ENCODE measurements at places on chromosomes 5 and 9.

DNA sequence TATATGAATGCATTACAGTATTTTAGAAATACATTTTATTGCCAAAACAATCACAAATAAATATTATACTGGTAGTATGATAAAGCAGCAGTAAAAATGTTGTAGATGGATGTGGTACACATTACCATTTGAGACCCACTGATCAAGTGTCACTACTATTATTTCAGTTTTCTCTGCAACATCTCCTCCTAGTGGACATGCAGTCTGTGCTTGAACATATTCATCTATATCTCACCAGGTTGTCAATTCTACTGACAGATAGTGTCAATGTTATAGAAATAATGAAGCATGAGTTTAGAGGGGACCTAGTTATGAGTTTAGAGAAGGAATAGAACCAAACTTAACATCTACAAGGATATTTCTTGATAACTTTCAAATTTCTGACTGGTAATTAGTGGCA, 39.2 kb upstream of the ELOVL7 start:
- peak; percentile 2 for DNase-seq

DNA sequence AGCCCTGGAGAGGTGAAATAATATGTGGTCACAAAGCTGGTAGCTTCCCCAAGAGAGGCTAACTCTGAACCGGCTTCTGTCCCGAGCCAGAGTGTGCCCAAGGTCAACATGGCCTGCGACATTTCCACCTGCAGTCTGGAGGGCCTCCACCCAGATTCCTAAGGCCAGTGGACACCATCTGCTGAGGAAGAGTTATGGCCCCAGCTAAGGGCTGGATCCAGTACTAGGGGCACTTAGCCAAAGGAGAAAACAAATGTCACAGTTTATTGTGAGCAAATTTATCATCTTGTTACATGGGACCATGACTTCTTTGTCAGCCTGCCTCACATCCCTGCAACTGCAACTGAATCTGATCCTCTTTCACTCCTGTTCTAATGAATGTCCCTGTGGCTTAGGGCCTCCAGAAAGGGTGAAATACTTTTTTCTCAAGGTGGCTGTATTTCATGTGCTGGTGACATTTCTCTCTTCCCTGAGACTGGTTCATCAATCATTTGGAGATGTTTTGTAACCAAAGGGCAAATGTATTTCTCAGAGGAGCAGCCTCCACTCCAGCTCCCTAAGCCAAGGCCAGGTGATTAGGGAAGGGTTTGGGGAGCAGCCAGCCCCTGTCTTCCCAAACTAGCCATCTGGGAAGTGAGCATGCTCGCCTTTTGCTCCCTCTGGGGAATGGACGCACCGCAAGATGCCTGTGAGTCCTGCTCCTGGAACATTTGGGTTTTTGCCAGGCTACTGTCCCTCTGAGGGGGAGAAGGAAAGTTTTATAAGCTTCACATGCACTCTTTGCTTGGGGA, 148.3 kb downstream of the CMYA5 start:
- no peak for DNase-seq

GRCh38 chr5:6359555-6360322, 18.6 kb downstream of the MED10 start:
- DNase-seq = no peak

DNA sequence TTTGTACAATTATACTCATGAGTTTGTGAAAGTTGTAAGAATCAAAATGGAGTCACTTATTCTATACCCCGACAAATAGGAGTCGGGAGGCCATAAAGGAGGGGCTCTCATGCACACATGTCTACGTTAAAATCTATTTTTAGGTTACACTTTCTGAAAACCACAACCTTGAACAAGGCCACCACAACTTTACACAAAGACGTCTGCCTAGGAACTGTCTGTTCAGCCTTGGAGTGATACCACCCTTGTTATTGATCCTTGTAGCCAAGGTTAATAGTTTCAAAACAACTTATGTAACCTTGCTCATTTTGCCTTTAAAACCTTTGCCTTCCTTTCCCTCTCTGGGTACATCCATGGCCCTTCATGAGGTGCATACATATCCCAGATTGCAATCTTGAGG, 4.1 kb upstream of the NDFIP1 start:
- DNase-seq = no peak

GRCh38 chr9:19649336-19650041, 139.3 kb downstream of the SLC24A2 start:
- DNase-seq = no peak

GRCh38 chr5:119318256-119318894, 37.4 kb upstream of the TNFAIP8 start:
- DNase-seq = no peak

DNA sequence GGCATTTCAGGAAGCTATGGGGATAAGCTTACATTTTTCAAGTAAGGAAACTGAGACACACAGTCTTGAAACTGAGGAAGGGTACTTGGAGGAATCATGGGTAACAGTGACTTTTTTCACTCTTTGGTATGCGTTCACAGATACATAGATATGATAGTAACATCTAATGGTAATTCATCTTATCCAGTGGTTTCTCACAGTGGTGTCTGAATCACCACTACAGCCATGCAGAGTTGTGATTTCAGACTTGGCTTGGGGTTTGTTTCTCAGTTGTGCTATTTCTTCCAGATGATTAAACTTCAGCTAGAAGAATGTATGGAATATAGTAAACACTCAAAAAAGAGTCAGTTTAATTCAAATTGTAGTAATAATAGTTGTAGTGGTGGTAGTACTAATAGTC, 239.1 kb upstream of the NUDT12 start:
- DNase-seq = no peak

GRCh38 chr9:68462105-68462775, 78.4 kb downstream of the TMEM252 start:
- DNase-seq = no peak

DNA sequence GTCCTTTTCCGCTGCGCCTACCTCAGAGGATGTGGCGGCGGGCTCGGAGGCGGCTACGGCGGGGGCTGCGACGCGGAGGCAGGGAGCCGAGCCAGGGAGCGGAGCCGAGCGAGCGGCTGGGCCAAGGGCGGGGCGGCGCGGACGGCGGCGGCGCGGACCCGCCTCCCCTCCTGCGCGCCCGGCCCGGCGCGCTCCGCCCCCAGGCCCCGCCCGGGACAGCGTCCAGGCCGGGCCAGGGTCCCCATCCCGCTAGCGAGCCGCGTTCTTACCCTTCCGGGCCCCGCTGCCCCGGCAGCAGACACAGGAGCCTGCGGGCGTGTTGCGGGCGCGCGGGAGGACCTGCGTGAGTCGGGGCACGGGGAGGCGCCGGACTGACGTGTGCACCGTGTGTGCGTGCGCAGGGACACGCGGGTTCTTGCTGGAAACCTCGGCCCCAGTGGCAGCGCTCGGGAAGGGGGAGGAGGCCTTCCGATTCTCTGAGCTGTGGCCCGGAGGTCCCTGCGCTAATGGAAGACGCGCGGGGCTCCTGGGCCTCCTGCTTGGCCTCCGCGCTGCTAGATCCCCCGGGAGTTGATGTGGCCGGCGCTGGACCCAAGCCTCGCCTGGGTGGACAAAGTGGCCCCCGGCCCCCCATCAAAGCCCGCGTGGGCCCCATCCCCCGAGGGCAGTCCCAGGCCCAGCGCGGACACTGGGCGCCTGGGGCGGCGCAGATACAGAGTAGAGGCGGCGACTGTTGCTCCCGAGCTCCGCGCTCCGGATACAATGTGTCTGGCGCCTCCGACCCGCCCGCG, at the start of gene VDAC1:
VDAC1 (minus strand) TSS at position 350 of the 791 bp plus-strand sequence. CDS start 11,963 bp downstream, outside the sequence.
- DNase-seq = peak; percentile 68

DNA sequence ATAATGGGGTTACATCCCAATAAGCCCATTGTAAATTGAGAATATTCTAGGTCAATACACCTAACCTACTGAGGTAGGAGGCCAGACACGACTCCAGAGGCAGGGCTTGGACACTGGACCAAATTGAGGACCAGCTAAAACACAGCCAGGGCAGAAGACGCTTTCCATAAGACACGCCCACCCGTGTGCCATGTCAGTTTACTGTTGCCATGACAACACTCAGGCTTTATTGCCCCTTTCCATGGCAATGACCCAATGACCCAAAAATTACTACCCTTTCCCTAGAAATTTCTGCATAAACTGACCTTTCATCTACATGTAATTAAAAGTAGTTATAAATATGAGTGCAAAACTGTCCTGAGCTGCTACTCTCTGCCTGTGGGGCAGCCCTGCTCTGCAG, 31.5 kb downstream of the SLC22A4 start:
- DNase-seq = no peak

DNA sequence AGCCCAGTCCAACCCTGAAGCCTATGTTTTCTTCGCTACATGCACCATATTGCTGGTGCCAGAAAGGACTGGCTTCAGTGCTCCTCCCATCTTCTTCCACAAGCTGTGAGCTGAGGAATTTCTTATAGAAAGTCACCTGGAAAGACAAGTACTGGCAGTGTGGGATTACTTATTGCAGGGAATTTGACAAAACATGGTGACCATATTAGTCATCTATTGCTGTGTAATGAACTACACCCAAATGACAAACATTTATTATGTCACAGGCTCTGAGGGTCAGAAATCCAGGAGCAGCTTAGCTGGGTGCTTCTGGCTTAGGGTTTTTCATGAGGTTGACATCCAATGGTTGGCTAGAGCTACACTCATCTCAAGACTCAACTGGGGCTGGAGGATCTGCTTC, 75.5 kb downstream of the ENTREP1 start:
- DNase-seq = no peak

DNA sequence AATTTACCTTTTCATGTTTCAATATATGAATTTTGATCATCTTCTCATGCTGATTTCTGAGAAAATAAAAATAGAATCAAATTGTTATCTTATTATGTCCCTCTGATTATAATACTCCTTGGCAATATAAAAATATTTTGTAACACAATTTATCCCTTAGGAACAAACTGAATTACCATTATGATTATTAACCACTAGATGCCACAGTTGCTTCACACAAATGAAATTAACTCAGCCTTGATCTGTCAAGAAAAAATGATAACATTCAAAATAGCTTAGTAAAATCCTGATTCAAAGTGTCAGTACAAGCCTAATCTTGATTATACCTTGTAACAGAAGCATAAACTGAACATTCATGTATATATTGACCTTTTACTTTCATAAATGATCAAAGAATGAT, 4.8 kb upstream of the CHSY3 start:
- DNase-seq = no peak

GRCh38 chr9:126508171-126508591, 105.5 kb upstream of the LMX1B start:
- no peak for DNase-seq

DNA sequence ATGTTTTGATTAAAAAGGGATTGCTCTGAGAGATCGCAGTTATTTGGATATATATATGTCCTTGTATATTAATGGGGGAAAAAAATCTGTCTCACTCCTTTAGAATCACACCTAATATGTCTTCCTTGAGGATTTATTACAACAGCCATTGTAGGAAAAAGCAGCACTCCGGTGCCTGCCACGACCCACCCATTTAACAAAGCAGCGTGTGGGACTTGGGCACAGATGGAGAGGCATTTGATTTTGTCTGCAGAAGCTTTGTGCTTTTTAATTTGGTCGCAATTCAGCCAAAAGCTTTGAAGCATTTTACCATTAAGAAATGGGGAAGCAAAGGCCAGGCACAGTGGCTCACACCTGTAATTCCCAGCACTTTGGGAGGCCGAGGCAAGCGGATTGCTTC, 159.2 kb downstream of the SMARCA2 start:
- no peak for DNase-seq

- no peak for DNase-seq
Observed at GRCh38 chr5:156515803-156516360, 188.9 kb downstream of the SGCD start.

- DNase-seq = no peak
Observed at GRCh38 chr9:35801328-35802128, 10.1 kb downstream of the NPR2 start.

DNA sequence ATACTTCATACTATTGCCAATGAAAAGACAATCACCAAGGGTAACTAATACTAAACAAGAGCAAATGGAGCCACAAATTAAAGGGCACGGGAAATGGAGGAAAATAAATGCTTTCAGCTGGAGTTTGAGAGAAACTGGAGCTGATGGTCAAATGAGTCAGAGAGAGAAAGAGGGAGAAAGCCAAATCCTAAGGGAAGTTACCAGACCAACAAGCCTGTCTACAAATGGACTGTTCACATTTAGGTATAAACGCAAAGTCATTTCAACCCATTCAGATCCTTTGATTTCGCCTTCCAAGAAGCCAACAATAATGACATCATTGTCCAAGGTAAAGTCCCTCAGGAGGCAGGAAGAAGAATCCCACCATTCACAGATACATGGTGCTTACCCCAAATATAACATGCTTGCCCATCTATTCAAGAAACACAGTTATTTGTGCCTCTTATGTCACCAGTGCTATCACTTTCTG, 351.8 kb downstream of the RAB3C start:
- peak; percentile 9 for DNase-seq

- no peak for DNase-seq
Observed at GRCh38 chr5:149260761-149261160, 10.9 kb upstream of the AFAP1L1 start.

GRCh38 chr9:17490110-17490509, 88.8 kb upstream of the SH3GL2 start:
- no peak for DNase-seq

GRCh38 chr9:136133191-136133958, 14.7 kb upstream of the TMEM250 start:
- DNase-seq = no peak

DNA sequence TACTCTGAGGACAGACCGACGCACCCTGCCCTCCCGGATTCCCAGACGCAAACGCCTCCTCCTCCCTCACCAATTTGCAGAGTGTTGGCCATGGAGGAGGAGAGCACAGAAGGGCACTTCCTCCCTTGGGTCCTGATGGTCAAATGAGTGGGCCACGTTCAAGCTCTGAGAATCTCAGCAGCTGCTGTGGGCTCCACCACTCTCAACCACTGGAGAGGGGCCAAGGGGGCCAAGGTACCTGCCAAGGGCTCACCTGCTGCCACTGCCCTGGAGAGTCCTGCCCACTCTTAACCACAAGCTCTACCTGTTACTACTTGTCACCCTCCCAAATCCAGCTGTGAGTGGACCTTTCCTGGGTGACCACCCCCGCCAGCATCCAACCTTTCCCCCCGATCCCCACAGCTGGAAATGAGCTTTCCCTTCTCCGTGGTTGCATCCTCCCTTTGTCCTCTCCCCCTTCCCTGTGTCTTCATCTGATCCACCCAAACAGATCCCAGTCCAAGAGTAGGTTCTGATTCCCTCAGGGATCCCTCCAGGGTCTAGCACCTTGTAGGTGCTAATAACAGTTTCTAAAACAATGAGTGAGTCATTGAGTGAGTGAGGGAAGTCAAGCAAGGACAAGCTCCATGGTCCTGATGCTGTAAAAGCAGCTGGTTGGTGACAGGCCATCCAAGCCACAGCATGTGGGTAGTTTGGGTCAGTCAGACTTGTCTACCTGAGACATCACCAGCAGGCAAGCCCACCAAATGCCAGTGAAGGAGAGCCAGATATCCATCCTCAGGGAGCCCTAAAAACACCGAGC, 69.7 kb downstream of the FAM114A2 start:
- DNase-seq = no peak

GRCh38 chr9:99828417-99829176, 6.9 kb downstream of the NR4A3 start:
- no peak for DNase-seq

GRCh38 chr9:101668421-101668820, 70.0 kb downstream of the GRIN3A start:
- peak; percentile 41 for DNase-seq

- DNase-seq = no peak
Observed at GRCh38 chr9:82531795-82532194, 531.1 kb downstream of the RASEF start.

All from COLO829 (cell line).